ENCODE measurements at places on chromosomes 1 and 21.

- DNase-seq: peak; percentile 81
Measured at GRCh38 chr1:117120774-117121588, 568 bp downstream of the TRIM45 start.

GRCh38 chr1:44016890-44017400 is 14.3 kb downstream of the SLC6A9 start:
- DNase-seq: no peak

- DNase-seq: no peak
Measured at GRCh38 chr1:186301448-186301847, 73.6 kb downstream of the TPR start.

DNA sequence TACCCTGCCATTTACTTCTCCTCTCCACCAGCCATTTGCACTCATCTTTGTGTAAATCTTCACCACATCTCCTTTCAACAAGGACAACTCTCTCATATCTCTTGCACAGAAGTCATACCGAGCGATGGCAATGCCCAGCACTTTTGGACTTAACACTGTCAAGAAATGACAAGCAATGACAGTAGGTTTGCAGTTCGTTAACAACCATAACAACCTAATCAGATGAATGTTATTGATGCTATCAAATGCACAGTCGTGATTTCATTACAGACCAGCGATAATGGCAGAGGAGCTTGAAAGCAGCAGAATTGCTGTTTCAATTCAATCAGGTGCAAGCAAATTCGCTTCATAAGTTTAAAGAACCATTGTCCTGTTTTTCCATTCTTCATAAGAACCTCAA is 390.9 kb downstream of the VAV3 start:
- DNase-seq: no peak

- no peak for DNase-seq
Measured at GRCh38 chr1:53946252-53947171, at the start of gene LRRC42. TSS of gene LRRC42 (plus strand) at chr1:53946350. CDS start at chr1:53952000, 5,650 bp downstream.

DNA sequence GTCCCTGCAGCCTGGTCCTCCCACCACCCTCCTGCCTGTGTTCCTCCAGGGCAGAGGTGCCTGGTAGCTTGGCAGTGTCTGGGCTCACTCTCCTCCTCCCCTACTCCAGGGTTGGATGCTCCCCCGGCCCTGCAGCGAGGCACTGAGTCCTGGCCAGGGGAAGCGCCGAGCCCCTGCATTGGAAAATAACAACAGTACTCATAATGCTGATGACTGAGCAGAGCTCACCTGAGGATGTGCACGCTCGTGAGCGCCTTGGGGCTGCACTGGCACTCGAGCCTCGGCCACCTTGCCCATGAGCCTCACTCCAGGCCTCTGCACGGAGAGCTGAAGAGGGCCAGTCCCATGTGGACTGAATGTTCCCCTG is 6.0 kb upstream of the ACTRT2 start:
- DNase-seq: no peak

DNA sequence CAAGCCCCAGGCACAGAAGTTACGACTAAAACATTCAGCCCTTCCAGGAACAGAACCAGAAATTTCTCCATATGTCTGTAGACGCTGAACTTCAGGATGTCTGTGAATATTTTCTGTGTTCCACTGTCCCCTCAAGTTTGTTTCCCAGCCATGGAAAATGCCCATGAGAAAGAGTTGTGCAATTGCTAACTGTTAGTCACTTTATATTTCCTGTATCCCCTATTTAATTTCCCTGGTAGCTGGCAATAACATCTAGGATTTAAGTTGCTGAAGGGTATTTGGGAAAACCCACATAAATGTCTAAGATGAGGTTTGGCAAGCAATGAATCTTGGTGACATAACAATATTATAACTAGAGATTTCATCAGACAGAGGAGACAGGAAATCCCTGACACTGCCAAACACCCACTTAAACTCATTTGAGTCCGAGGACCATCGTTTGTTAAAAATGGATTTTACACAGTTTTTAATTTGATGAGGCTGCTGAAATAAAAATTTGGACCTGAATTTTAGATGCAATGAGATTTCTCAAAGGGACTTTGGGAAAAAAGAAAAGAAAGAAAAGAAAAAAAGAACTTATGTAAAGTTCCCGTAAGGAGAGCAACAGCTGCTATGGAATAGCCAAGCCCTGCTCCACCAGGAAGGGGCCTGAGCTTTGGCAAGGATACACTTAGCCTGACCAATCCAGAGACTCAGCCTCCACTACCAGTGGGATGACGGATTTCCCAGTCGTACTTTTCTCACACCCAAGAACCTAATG is 21.8 kb upstream of the ERRFI1 start:
- no peak for DNase-seq

DNA sequence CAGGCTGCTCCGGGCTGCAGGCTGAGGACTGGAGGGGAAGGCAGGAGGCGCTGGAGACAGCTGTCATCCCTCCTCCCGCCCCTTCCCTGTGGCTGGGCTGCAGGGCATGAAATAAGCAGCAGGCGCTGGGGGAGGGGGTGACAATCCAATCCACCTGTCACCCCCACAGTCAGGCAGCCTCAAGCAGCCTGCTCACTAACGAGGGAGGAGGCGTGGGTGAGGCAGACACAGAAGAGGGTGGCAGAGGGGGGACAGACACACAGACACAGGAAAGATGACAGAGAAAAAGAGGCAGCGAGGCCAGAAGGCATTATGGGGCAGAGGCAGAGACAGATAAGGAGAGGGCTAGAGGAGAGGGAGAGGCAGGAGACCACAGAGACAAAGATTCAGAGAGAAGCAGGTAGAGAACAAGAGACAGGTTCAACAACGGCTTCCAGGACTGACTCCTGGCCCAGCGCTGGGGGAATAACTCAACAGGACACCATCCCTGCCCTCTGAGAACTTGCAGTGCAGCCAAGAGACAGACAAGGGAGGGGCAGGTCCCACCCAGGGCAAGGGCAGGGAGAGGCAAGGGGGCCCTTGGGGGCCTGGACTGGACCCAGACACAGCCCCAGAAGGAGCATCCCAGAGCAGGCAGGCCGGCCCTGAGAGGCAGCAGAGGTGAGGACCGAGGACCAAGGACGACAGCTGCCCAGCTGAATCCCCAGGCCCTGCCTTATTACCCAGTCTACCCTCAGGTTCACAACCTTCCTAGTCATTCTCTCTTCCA is 11.2 kb downstream of the MEF2D start:
- peak; percentile 100 for DNase-seq

GRCh38 chr1:115867216-115867615 is 26.3 kb upstream of the NHLH2 start:
- DNase-seq: no peak

DNA sequence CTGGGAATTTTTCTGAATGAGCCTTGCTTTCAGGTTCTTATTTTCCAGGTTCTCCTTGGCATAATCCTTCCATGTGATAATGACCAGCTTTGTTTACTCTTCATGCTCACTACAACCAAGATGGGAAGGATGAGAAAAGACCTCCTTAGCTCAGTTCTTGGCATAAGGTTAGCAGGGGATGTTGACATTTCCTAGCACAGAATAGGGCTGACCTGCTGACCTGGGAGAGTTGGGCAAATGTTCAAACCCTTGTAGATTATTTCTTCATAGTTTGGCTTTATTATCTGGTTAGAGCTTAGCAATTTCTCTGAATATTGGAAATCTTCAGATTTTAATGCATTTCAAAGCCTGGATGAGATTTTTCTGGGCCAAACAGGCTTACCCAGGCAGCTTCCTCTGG is 23.6 kb upstream of the SYT6 start:
- no peak for DNase-seq
